ENCODE measurements at places on chromosomes 12 and 14.

DNA sequence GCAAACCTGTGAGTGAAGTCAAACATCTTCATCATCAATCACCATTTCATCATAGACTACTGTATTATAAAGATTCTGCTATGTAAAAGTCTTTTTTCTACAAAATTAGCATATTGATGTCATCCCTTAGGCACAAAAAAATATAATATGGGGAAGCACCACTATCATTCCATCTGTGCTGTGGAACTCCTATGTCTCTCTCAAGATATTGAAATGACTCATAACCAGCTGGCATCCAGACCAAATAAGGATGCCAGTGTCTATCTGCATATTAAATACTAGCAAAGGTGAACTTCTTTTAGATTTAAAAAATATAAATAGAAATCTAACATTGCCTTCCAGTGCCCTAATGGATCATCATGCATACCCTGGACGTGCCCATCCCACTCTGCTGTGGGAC, 17.9 kb upstream of the DCAF5 start:
- no peak for ATAC-seq

GRCh38 chr14:61337893-61338292, 16.5 kb downstream of the PRKCH start:
- ATAC-seq, result no peak

DNA sequence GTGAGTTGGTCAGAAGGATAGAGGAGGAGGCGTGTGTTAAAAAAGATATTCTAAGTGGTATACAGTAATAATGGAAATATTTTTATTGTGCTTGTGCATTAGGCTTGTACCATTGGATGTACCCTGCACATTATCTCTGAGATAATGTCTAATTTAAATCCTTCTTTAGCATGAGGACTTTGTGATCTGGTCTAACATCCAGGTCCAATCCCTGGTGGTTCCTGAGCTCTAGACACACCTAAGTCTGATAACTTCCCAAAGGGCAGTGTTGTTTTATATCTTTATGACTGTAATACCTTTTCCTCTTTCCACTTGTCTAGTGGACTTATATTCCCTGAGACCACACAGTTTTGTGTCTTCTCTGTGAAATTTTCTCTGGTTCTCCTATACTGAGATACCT, 20.6 kb downstream of the PRPF39 start:
- ATAC-seq, result no peak

DNA sequence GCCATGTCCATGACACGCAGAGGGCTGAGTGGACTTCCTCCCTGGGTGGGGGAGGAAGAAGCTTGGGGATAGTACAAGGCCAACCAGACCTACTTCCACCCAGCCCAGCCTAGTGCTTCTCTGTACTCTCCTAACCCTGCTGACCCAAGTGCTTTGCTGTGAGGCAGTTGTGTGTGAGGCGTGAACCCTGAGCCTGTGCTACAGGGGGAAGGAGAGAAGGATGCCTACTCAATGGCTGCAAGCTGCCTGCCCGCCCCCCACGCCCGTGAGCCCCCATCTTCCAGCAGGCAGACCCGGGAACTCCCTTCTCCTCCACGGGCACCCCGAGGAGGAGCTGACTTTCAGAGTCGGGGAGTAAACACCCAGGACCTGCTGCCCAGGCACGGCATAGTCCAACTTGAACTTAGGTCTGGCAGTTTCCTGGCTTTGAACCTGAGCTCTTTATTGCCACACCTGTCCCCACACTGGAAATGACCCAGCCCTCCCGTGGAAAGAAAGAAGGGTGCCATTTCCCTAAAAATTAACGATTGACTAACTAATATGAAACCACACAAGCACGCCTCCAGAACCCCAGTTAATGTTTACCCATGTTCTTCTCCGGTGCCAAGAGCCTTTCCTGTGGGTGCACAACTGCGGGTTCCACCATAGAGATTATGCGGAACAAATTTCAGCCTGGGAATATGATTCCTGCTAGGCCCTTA, 10.8 kb downstream of the ALDH2 start:
- ATAC-seq, result peak; percentile 12

GRCh38 chr12:116459011-116459875, 99.9 kb upstream of the MAP1LC3B2 start:
- ATAC-seq, result no peak

DNA sequence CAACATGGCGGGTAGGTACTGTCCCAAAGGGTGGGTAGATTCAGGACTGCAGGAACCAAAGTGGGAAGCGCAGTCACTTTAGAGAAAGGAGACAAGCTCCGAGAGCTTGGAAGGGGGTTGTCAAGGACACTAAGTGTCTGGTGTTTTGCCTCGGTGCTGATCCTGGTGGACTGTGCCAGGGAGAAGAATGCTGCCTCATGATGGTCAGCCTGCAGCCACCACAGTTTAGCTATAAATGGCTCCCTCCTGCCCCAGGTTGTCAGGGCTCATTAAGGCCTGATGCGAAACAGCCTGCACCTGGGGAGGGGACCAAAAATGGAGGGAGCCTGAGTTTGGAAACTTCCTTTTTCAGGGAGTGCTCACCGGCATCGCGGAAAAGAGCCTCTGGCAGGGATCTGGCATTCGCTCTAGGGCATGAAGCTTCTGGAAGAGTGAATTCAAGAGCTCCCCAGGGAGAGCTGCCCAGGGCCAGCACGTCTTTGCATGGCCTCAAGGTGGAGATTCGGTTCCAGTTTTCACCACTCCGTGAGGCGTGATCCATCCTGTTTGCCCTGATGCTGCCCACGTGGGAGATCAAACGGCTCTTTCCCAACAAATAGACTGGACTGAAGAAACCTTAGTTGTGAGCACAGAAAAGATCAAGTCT, 164.0 kb downstream of the FOXN3 start:
- ATAC-seq, result no peak

GRCh38 chr14:35385042-35385839, 19.3 kb downstream of the NFKBIA start:
- peak; percentile 94 for ATAC-seq

DNA sequence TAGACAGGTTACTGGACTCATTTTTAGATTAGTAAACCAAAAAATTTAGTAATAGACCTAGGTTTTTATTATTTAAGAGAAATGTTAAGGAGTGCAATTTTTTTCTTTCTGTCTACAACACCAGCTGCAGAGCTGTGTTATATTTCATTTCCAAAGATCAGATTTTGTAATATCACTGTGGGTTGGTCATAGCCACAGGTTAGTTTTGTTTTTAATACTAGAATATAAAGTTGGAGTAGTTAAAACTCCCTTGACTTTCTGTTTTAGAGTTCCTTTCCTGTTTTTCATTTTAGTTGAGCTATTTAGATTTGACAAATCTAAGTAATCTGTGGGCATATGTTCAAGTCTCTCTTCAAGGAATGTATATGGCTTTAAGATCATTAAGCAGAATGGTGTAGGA, 30.7 kb upstream of the GARIN2 start:
- no peak for ATAC-seq

DNA sequence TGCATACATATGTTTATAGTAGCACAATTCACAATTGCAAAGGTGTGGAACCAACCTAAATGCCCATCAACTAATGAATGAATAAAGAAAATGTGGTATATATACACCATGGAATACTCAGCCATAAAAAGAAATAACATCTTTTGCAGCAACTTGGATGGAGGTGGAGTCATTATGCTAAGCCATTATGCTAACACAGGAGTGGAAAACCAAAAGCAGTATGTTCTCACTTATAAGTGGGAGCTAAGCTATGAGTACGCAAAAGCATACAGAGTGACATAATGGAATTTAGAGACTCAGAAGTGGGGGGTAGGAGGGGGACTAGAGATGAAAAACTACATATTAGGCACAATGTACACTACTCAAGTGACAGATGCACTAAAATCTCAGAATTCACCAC, 16.2 kb upstream of the SPTSSA start:
- no peak for ATAC-seq

- ATAC-seq, result no peak
These were observed 18.6 kb downstream of the LRTM2 start for GRCh38 chr12:1838994-1839365.

- no peak for ATAC-seq
These were observed 33.6 kb downstream of the PIWIL1 start for GRCh38 chr12:130371296-130371695.

GRCh38 chr14:101354726-101355125, 206.6 kb upstream of the DIO3 start:
- ATAC-seq, result no peak

DNA sequence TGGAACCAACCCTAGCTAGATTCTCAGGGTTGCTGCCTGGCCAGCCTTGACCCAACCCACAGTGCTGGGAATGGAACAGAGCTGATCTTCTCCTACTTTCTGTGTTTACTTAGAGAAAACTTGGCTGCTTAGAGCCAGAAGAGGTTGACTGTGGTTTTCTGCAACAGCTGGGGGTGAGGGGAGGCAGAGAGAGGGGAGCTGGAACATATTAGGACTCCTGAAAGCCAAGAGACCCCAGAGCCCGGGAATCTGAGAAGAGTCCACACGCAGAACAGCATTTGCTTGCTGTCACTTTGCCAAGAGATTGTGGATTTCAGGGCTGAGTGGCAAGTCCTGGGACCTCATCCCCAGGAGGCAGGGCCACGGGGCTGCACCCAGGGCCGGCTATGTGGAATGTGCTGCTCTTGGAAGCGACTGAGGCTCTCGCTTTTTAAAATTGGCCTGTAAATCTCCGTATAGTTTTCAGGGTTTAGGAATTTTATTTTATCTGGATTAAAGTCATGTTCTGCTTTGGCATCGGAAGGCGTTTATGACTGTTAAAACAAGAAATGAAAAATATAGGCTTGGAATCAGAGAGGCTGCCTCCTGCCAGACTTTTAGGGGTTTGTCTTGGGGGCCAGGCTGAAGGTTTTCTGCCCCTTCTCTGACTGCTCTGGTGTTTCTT, 22.3 kb upstream of the MED13L start:
- ATAC-seq, result peak; percentile 28

DNA sequence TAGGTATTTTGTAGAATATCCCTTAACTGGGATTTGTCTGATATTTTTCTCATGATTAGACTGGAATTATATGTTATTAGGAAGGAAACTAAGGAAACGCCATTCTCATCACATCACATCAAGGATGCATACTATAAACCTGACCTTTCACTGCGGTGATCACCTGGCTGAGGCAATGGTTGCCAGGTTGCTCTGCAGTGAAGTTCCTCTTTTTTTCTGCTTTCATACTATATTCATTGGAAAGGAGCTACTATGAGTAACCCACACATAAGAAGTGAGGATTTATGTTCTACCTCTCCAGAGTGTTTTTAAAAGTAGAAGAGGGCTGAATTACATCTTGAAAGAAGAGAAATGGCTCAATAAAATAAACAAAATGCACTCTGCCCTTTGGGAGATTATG, 31.0 kb upstream of the GRIP1 start:
- no peak for ATAC-seq

DNA sequence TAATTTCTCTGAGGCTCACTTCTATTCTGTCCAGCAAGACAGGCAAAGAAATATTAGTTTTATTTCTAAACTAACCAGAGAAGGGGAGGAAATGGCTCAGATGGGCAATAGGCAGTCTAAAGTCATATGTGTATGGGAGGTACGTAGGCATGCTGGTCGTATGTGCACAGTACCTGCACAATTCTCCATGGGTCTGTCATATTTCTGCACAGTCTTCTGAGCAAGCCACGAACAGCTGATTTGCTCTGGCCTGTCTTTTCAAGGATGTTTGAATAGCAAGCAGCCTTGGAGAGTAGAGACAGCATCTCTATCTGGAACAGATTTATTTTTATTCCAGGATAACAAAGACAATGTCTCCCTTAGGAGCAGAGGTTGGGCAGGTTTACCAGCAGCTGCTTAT, 92.1 kb downstream of the SLC25A47 start:
- ATAC-seq, result no peak

DNA sequence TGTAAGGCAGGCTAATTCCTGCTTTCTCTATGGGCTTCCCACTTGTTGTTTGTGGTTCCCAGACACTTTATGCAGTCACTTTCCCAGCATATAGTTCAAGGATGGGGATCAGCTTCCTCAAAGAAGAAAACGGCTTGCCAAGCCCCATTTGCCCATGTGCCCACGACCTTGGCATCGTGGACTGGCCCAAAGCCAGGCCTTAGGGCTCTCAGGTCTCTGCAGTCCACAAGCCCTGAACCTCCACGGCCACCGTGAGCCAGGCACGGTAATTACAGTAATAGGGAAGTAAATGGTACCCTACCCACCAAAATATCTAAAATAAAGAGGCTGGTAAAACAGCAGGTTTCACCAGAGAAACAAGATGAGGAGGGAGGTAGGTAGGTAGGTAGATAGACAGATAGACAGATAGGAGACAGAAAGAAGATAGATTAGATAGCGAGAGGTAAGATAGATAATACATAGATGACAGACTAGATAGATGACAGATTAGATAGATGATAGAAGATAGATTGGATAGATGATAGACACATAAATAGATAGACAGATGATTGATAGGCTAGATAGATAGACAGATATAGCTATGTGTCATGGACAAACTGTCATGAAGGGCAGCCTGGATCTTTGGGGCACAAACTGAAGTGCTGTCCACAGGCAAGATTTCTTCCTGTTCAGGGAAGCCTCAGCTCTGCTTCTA, 163.1 kb downstream of the SLC15A4 start:
- no peak for ATAC-seq

GRCh38 chr14:76759589-76759988, 1.7 kb upstream of the VASH1 start:
- ATAC-seq, result no peak

GRCh38 chr14:87282266-87282665, 710.7 kb downstream of the GALC start:
- ATAC-seq, result no peak

- no peak for ATAC-seq
These were observed 498.0 kb downstream of the FLRT2 start for GRCh38 chr14:86027990-86028389.

DNA sequence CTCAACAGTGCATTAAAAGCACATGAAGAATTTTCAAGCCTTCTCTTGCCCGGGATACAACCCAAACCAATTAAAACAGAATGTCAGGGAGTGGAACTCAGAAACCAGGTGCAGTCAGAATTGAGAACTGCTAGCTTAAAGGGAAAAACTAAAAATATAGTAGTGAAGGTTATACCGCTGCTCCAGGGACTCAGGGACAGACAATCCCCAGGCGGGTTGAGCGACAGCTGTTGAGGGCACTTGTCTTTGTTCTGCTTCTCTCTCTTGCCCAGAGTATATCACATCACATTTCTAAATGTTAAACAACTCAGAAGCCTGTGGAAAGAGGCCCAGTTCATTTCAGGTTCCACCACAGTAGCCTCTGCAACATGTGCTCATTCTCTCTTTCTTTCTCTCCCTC, 93.1 kb downstream of the SLC5A8 start:
- no peak for ATAC-seq

GRCh38 chr14:95877633-95878032, 1.0 kb downstream of the TUNAR start:
- no peak for ATAC-seq

DNA sequence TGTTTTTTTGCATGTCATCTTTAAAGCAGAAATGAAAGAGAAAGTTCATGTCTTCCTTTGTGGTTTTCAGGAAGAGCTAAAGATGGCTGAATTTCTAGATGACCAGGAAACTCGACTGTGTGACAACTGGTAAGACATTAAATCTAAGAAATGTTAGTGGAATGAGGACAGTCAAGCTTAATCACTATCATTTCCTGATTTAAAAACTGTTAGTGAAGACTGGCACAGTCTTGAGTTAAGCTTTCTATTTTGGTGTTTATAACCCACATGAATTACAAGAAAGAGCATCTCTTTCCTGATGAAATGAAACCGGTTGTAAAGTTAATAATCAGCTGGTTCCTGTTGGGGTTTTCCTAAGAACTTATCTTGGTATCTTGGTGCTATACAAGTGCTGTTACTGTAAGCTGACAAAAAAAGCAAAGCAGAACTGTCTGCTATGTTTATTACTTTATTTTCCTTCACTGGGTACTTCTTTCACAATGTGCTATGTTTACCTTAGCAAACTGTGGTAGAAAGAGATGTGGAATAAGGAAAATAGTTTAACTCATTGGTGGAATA, 5.2 kb downstream of the TRAFD1 start:
- no peak for ATAC-seq

- no peak for ATAC-seq
These were observed 193.4 kb upstream of the AMIGO2 start for GRCh38 chr12:47273191-47273626.
